ENCODE measurements at places on chromosomes 6 and 20.

GRCh38 chr6:26550250-26550993 lies 12.3 kb downstream of the HMGN4 start:
- peak; percentile 9 for DNase-seq

- DNase-seq: no peak
Observed at GRCh38 chr6:57013521-57013926, 33.0 kb upstream of the KIAA1586 start.

DNA sequence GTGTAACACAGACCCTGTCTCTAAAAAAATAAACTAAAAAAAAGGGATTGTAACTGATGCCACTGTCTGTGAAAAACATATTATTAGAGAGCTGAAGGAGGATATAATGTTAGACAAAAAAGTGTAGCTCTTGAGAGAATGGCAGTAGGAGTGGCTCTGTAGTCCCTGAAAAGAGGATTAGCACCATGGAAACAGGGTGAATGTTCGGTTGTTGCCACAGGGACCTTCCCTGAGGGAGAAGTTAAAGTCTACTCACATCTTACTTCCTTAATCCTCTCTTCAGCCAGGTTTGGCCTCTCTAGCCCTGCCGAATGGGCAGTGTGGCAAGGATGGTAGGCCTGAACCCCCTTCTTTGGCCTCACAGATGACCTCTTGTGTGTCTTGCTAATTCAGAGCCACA lies 12.1 kb downstream of the SCAND1 start:
- DNase-seq: no peak

DNA sequence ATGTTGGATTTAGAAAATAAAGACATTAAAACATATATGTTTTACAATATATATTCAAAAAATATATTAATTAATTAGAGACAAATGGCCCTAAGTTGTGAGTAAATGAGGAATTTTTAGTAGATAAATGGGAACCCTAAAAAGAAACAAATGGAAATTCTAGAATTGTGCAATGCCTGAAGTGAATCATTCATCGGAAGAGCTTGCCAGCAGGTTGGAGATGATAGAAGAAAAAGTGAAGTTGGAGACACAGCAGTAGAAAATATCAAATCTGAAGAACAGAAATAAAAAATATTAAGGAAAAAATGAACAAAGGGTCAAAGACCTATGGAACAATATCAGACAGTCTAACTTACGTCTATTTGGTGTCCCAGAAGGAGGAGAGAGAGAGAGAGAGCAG lies 109.4 kb upstream of the NEDD9 start:
- peak; percentile 5 for DNase-seq

DNA sequence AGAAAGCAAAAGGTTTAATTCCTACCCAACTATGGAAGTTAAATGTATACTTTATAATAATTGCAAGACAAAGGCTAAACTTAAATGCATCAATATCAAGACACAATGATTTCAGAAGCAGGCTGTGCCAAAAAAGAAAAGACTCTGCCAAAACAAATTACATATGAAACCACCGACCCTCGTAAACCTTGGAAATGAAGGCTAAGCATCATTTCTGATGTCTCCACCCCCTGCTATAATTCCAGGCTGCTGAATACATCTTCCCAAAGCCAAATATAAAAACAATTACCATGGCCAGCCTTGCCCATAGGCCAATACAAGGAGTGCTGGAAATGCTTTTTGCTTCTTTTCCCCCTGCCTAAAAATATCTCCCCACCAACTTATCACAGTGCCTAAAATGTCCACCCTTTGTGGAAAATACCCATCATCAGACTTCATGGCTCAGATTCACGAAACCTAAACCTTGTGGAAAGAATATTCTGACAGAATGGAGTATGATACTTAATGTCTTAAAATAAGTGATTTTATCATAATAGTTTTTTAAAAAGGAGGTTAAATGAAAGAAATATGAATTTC lies 37.4 kb downstream of the RCAN2 start:
- no peak for DNase-seq
